Right hindlimb (tissue), 1 donor: ENCODE measurements at places on chromosomes 1 and 21.

GRCh38 chr1:205374210-205375078, 17.7 kb upstream of the KLHDC8A start:
- no peak for DNase-seq

DNA sequence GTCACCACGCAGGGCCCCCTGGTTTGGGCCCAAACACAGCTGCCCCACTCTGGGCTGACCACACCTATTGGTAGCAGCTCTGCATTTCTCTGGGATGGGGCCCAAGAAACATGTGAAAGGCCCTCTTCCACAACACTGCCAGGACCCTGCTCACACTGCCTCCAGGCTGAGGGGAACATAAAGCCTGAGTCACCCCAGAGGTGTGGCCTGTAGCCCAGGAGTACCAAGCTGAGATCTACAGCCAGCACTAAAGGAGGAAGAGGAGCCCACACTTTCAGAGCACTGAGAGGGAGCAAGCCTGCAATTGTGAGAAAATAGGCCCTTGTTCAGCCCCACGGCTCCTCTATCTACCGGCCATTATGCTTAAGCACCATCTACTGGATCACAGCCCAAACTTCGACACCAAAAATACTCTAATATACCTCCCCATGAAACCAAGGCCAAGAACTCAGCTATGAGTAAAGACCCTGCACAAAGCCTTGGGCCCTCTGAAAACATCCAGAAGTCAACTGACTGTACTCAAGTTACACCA, 14.4 kb upstream of the OR2T10 start:
- DNase-seq: no peak

- no peak for DNase-seq
These were observed 30.2 kb upstream of the SLC22A15 start for GRCh38 chr1:115946116-115946515.

DNA sequence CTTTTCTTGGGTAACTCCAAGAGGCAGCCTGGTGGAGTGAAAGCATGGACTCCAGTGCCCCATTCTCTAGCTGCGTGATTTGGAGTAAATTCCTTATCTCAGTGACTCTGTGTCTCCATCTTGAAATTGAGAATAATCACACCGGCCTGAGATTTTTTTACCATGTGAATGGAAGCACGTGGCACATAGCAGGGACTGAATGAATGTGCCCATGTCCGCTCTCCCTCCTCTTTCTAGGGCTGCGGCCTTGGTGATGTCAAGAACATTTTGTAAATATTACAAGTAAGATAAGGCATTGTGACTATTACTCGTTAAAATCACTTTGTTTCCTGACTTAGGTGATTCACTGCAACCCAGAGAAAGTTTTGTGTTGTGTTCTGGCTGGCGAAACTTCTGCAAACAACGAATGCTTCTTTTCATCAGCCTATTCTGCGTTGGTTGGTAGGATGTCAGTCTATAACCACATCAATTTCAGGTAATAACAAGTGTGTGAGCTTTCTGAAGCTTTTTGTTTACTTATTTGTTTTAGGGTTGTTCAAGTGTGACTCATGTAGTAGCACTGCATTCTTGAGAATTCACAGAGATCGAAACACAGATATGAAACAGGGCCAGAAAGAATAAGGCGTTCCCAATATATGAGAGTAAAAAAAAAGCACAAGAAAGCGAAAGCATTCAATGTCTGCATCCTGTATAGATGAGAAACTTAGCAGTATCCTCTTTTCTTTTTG, 135.7 kb upstream of the SLC45A1 start:
- DNase-seq: no peak

GRCh38 chr21:32144851-32145250, 134.0 kb downstream of the MIS18A start:
- DNase-seq: no peak

DNA sequence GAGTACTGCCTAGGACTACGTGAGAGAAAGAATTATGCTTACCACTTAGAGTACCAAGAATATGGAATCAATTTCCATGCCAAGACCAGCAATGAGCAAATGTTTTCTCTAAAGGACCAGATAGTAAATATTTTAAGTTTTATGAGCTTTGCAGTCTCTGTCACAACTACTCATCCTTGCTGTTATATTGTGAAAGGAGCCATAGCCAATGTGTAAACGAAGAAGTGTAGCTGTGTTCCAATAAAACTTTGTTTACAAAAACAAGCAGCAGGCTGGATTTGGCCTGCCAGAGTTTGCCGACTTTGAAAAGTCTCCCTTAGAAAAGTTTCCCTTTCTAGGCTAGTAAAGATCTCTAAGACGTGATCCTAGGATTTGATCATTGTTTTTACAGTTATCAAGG, 128.8 kb downstream of the PDE4B start:
- DNase-seq: no peak

- DNase-seq: peak; percentile 33
These were observed 642 bp downstream of the MLLT11 start for GRCh38 chr1:151060657-151061421.

GRCh38 chr21:36964398-36964797, 2.1 kb downstream of the HLCS start:
- no peak for DNase-seq

DNA sequence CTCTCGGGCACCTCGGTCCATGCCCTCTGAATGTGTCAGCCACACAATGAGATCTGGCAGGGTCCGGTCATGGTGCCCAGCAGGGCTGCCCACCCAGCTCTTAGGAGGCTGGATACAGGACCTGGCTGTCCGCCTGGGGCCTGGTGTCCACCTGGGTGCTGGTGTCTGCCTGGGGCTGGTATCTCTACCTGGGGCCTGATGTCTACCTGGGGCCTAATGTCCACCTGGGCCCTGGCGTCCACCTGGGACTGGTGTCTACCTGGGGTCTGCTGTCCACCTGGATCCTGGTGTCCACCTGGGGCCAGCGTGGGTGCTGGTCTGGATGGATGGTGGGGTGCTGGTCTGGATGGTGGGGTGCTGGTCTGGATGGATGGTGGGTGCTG, 45.1 kb upstream of the ACTRT2 start:
- no peak for DNase-seq

DNA sequence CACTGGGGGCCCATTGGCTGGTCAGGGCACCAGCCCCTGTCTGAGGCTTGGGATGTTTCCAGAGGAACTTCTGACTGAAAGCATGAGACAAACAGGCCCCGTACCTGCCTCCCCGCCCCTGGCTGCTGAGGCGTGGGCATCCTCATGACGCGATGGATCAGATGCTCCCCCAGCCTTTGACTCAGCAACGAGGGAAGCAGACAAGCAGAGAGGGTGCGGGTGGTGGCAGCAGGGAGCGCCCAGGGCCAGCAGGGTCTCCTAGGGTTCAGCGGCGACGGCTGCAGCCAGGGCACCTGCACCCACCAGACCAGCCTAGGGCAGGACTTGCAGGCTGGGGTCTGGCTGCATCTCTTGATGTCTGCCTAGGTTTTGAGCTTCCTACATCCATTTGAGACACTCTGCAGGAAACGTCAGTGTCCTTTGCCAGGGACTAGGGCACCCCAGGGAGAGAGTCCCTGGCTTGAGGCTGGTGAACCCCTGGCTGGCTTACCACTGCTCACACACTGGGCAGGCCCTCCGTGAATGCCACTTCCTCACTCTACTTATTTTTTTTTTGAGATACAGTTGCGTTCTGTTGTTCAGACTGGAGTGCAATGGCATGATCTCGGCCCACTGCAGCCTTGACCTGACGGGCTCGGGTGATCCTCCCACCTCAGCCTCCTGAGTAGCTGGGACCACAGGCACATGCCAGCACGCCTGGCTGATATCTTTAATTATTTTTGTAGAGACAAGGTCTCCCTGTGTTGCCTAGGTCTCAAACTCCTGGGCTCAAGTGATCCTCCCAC, 63.3 kb downstream of the DHRS3 start:
- no peak for DNase-seq

- no peak for DNase-seq
These were observed 16.8 kb downstream of the APP start for GRCh38 chr21:26153758-26154157.

- DNase-seq: peak; percentile 19
These were observed 47.6 kb upstream of the ABCG1 start for GRCh38 chr21:42171091-42172053.

GRCh38 chr1:115969509-115969908, 6.8 kb upstream of the SLC22A15 start:
- DNase-seq: no peak

DNA sequence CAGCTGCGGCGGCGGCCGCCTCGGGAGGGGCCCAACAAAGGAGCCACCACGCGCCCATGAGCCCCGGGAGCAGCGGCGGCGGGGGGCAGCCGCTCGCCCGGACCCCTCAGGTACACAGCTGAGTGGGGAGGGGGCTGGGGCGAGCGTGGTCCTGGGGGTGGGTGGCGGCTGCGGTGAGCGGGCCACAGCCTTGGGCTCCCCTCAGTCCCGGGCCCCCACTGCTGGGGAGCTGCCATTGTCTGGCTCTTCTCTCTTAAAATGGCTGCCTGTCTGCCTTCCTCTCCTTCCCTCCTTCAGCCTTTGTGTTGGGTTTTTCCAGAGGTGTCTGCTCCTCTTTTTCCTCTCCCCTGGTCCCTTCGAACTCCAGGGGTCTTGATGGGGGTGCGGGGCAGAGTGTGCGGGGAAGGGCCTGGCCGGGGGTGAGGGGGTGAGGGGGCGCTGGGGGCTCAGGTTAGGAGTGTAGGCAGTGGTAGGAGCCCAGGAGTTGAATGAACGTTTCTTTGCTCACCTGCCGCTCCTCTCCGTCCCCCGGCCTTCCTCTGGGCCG, 1.7 kb downstream of the ARID1A start:
- no peak for DNase-seq

DNA sequence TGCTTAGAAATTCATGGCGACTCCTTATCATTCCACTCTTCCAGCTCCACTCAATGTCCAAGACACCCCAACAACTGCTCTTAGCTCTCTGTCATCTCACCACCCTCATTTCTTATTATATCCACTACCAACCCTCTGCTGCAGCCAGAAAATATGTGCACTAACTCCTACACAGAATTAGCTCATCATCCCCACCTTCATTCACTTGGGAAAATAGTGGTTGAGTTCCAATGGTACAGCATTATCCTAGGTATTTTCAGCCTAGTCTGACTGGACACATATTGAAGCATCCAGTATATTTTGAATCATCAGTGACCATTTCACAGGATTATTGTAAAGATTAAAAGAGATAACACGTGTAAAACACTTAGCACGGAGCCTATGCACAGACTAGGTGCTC, 16.7 kb upstream of the VSIG8 start:
- DNase-seq: no peak

DNA sequence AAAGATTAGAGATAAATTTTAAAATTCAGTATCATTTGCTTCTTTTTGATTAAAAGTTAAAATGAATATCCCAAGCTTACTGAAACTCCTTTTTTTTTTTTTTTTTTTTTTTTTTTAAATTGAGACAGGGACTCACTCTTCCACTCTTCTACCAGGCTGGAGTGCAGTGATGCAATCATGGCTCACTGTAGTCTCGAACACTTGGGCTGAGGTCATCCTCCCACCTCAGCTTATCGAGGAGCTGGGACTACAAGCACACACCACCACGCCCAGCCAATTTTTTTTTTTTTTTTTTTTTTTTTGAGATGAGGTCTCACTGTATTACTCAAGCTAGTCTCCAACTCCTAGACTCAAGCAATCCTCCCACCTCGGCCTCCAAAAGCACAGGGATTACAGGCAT, 92.1 kb upstream of the RGS18 start:
- no peak for DNase-seq

- no peak for DNase-seq
These were observed 13.4 kb downstream of the ZCCHC17 start for GRCh38 chr1:31310198-31310597.

DNA sequence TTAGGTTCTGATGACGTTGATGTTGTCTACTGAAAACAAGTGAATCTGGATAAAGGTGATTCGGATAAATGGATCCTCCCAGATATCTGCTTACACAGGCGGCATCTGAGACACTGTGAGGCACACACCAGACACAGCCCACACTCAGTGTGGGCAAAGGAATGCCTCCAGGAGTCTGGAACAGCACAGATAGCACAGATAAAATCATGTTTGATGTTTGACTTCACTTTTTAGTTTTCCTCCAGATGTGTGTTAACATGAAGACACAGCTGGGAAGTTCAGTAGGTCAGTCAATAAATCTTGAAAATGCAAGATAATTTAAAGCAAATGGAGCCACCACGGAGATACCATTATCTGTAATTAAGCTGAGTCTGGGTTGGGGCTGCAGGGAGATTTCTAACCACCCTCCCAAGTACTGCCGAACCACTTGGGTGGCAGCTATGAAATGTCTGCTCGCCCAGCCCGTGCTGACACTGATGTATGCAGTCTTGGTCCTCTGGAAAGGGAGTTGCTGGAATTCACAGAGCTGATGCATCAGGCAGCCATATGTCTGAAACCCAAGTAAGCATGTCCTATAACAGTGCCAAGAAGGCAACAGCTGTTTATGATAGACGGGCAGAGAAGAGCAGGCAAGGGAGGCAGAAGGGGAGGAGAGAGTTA, 11.7 kb downstream of the CAPN9 start:
- DNase-seq: peak; percentile 70

DNA sequence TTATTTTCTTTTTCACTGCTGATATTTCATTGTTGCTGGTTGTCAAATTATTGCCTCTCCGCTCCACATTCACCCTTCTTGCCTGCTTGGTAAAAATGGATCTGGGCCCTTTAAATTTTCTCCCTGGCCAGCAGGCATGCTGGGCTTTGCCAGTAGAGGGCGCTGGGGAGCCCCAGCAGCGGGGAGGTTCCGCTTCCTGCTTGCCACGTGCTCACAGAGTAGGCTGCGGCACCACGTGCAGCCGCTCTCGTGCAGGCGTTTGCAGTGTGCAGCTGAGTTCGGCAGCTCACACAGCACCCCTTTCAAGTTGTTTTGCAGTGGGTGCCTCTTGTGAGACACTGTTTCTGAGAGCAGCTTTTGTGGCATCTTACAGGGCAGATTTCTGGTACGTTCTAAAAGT, at the start of gene ACTL8:
TSS of gene ACTL8 (plus strand) at position 214 of the 400 bp plus-strand sequence. CDS start 67,676 bp downstream, outside the sequence.
- no peak for DNase-seq

DNA sequence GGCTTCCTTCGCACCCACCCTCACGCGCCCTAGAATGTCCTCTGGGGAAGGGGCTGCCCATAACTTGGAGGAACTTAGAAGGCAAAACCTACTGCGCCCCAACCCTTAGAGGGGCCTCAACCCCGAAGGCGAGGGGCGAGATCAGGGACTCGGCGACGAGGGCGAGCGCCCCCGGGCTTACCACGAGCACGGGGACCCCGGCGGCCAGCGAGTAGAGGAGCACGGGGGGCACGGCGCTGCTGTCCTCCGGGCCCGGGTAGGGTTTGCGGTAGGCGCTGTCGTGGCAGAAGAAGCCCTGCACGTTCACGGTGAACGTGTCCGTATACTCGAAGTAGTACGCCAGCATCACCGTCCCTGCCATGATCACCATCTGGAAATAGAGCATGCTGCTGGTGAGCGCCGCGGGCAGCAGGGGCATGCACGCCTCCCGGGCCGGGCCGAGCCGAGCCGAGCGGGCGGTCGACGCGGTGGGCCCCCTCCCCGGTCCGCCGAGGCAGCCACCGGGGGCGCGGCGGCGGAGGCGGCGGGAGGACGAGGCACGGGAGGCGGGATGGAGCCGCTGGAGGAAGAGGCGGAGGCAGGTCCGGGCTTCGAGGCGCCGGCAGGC, 304 bp downstream of the PLPPR5 start:
- peak; percentile 51 for DNase-seq
